ENCODE measurements at places on chromosomes 2 and 18.
A peak's percentile ranks its signal among the peaks of the same experiment; 100 is the strongest.

GRCh38 chr2:52238782-52239181 lies 1206.8 kb upstream of the NRXN1 start:
- DNase-seq = no peak

GRCh38 chr18:8516371-8517250 lies 92.6 kb upstream of the RAB12 start:
- no peak for DNase-seq

DNA sequence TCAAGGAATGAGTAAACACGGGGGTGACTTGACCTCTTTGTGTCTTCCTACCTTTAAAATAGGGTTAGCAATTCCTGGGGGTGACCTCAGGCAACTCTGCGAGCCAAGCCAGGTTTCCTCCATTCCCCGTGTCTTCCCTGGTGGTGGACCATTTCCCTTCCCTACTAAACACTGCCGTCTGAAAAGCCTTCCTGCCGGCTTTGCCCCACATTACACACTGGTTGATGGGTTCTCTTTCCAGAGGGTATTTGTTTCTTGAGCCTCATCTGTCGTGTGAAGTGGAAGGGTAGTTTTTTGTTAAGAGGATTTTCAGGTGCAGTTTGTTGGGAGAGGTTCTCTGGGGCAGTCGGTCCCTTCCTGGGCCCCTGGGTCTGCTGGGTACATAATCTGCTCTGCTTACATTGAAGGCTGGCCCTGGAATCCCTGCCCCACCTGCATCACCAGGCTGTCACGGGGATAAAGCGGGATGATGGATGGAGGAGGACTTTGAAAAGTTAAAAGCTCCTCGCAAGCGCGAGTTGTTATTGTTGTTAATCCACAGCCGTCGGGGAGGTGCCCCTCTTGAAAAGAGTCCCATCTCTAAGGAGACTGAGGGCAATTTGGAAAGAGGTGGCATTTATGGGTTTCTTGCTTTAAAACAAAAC lies 175.4 kb upstream of the SPRED2 start:
- DNase-seq = no peak

DNA sequence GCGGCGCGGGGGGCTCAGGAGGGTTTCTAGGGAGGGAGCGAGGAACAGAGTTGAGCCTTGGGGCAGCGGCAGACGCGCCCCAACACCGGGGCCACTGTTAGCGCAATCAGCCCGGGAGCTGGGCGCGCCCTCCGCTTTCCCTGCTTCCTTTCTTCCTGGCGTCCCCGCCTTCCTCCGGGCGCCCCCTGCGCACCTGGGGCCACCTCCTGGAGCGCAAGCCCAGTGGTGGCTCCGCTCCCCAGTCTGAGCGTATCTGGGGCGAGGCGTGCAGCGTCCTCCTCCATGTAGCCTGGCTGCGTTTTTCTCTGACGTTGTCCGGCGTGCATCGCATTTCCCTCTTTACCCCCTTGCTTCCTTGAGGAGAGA lies 5.2 kb downstream of the PROC start:
- no peak for DNase-seq

GRCh38 chr2:11224887-11225286 lies 69.6 kb downstream of the SLC66A3 start:
- peak; percentile 73 for DNase-seq

DNA sequence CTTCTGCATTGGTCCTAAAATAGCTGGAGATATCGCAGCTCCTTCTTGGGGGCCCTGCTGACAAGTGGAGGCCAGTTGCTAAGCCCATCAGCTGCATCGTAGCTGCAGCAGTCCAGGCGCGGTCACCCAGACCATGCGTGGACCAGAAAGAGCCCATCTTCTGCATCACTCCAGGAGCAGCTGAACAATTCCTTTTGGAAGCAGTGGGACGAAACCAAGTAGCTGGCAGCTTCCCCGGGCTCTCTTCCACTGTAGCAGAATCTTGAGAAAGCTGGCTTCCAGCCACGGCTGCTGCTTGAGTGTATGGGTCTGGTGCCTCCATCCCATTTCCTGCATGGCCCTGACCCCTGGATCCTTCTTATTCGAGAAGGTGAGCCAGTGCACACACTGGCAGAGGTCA lies 22.2 kb upstream of the CAB39 start:
- no peak for DNase-seq

DNA sequence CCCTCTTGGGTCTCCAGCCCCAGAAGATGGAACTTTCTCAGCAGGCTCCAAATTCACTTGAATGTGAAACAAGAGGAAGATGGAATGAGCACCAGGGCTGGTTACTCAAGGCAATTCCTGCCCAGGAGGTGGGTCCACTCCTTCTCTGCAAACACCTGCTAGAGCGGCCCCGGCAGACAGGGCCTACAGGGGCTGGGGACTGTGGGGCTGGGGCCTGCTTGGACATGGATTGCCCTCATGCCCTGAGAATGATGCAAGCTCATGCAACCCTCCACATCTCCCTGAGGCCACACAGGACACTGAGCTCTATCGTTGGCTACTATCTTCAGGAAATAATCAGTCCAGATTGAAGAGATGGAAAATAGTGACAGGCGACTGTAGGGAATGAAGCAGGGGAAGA lies 39.1 kb downstream of the TFCP2L1 start:
- DNase-seq = no peak

GRCh38 chr18:50630895-50631294 lies 71.0 kb downstream of the MAPK4 start:
- no peak for DNase-seq
